ENCODE measurements at places on chromosomes 4 and X. TPM values are rescaled to one million over a fixed set of nuclear protein-coding genes. Genes with fewer than 3 reads are reported as not detected.

DNA sequence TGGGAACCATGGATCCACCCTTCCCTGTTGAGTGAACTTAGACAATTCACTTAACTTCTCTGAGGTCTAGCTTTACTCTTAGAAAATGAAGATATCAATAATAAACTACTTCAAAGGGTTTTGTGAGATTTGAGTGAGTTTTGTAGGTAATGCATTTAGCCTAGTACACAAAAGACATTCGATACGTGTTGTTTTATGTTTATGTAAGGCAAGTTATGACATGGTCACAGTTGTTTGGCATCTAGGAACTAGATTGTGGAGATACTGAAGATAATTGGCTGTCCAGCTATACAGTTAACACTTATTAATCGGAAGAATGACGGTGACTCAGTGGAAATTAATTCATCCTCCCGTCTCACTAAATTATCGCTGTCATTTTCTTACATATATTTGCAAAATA, 1781.1 kb upstream of the TENM3 start:
- H3K27ac ChIP-seq: no peak overlapping the region
- no peaks in the 10 kb centered on the region for H3K4me1 ChIP-seq
- H3K4me3 ChIP-seq: no peak overlapping the region
- no peaks in the 10 kb centered on the region for H3K27me3 ChIP-seq
- H3K36me3 ChIP-seq: no peaks in the 10 kb centered on the region

DNA sequence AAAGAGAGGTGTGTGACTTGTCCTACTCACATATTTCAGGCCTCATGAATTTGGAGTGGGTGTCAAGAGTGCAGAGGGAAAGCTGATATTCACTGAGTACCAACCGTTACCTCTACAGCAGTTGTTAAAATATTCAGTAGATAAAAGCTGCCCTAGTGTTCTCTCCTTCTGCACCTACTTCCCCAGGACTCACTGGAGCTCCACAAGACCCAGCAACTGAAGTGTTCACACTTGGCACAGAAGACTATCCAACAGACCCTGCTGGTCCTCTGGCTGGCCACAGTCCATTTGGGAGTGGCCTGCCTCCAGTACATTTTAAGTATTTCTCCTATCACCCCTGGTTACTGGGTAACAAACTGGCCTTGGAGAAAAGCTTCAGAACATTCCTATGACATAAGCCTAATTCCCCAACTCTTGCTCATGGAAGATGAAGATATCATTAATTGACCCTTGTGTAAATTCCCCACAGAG, 70.8 kb downstream of the PPARGC1A start:
- H3K27me3 ChIP-seq: no peaks in the 10 kb centered on the region
- H3K36me3 ChIP-seq: no peaks in the 10 kb centered on the region
- no peak for DNase-seq
- H3K4me3 ChIP-seq: no peak overlapping the region
- H3K27ac ChIP-seq: no peak overlapping the region
- H3K4me1 ChIP-seq: no peaks in the 10 kb centered on the region

- H3K4me1 ChIP-seq: peaks cover 5% of the 10 kb centered on the region
- no peak for DNase-seq
- no peaks in the 10 kb centered on the region for H3K36me3 ChIP-seq
- no peaks in the 10 kb centered on the region for H3K27me3 ChIP-seq
- no peak overlapping the region for H3K4me3 ChIP-seq
These were observed 70.5 kb upstream of the IRF2 start for GRCh38 chr4:184544788-184545409.

DNA sequence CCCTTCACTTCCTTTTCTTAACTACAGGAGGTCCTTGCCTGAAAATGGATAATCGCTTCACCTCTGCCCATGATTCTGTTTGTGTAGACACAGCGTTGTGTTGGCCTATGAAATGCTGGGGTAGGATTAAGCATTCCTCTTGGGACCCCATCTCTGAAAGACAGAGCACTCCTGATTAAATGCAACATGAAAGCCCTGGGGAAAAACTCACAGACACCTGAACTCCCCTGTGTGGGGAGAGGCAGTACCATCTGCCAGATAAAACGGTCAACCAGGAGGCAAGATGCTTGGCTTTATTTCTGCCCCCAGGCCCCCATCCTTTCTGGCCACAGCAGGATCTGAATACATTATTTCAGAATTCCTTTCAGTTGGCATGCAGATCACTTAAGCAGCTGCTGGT, 1.9 kb downstream of the LGI2 start:
- H3K36me3 ChIP-seq: no peaks in the 10 kb centered on the region
- peaks cover 53% of the 10 kb centered on the region for H3K27me3 ChIP-seq
- H3K4me3 ChIP-seq: no peak overlapping the region

GRCh38 chr4:184439856-184440594, 34.3 kb downstream of the IRF2 start:
- H3K4me3 ChIP-seq: no peak overlapping the region
- H3K36me3 ChIP-seq: peaks cover 9% of the 10 kb centered on the region
- peak overlapping the region; percentile 2 for H3K27ac ChIP-seq
- H3K27me3 ChIP-seq: peaks cover 1% of the 10 kb centered on the region
- H3K4me1 ChIP-seq: peaks cover 61% of the 10 kb centered on the region

DNA sequence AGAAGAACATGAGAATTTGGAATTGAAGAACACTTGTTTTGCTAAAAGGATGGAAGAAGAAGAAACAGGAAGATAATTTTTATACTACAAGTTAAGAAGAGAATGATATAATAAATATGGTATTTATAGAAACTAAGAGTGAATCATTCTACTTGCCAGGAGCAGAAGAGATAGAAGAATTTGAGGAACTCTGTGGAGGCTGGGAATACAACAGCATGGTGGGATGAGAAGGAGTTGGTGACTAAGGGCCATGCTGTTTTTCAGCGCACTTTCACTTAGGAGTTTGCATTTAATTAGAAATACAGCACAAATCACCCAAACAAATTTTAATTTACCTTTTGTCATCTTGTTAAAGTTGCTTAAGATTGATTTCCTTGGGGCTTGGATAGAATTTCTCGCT, 20.5 kb downstream of the HADH start:
- peak overlapping the region; percentile 68 for H3K27ac ChIP-seq
- H3K27me3 ChIP-seq: peaks cover 2% of the 10 kb centered on the region
- peak overlapping the region; percentile 46 for H3K4me3 ChIP-seq
- peaks cover 21% of the 10 kb centered on the region for H3K36me3 ChIP-seq
- DNase-seq: peak; percentile 79

GRCh38 chr4:83284193-83285054, at the start of gene COQ2:
COQ2 (minus strand) TSS chr4:83284798; CDS start chr4:83284764, 34 bp downstream.
- H3K36me3 ChIP-seq: no peaks in the 10 kb centered on the region
- H3K27me3 ChIP-seq: no peaks in the 10 kb centered on the region
- DNase-seq: peak; percentile 93

GRCh38 chrX:75155827-75156525, at the start of gene ABCB7:
ABCB7 (minus strand) TSS chrX:75156283; CDS start chrX:75156272, 11 bp downstream.
- DNase-seq: peak; percentile 63
- no peaks in the 10 kb centered on the region for H3K27me3 ChIP-seq
- H3K27ac ChIP-seq: peak within 1 kb of the TSS; percentile 99

DNA sequence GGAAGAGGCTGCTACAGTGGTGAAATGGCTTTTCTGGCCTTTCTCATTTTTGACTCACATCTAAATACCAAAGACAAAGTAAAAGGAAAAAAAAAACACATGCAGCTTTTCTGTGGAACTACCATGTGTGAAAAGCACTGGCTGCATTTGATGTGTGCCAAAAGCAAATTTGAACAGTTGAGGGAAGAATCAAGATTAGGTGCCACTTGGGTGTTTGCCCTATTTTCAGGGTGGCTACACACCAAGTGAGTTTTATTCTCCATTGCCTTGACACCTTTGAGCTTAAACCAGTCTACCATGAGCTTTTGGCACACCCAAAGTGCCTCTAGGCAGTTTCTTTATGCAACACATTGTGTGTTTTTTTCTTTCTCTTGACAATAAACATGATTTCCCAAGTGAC, 423.9 kb downstream of the FAM133A start:
- DNase-seq: no peak
- no peaks in the 10 kb centered on the region for H3K36me3 ChIP-seq
- no peaks in the 10 kb centered on the region for H3K27me3 ChIP-seq
- H3K27ac ChIP-seq: no peak overlapping the region

DNA sequence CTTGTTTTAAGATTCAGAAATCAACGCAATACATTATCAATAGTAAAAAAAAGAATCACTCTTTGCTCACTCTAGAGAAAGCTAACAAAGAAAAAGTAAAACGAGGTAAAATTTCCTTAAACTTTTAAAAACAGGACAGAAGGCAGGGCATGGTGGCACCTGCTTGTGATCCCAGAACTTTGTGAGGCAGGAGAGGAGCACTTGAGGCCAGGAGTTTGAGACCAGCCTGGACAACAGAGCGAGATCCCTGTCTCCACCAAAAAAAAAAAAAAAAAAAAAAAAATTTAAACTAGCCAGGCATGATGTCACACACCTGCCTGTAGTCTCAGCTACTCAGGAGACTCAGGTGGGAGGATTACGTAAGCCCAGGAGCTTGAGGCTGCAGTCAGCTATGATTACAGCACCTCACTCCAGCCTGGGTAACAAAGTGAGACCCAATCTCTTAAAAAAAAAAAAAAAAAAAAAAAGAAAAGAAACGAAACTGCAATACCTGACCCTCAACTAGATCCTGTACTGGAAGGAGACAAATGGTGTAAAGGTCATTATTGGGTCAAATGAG, 3.5 kb downstream of the CCNI start:
- H3K36me3 ChIP-seq: no peaks in the 10 kb centered on the region
- H3K27ac ChIP-seq: no peak overlapping the region
- H3K27me3 ChIP-seq: peaks cover 9% of the 10 kb centered on the region
- H3K4me1 ChIP-seq: peaks cover 21% of the 10 kb centered on the region
- H3K4me3 ChIP-seq: 0 out of 2 replicates have a peak overlapping the region, but pooled peaks have one; percentile 27

- no peak overlapping the region for H3K4me3 ChIP-seq
- DNase-seq: no peak
- no peak overlapping the region for H3K27ac ChIP-seq
- no peaks in the 10 kb centered on the region for H3K36me3 ChIP-seq
- H3K4me1 ChIP-seq: peaks cover 39% of the 10 kb centered on the region
These were observed 96.9 kb downstream of the CLNK start for GRCh38 chr4:10587697-10588096.

- no peaks in the 10 kb centered on the region for H3K27me3 ChIP-seq
- no peak overlapping the region for H3K27ac ChIP-seq
- no peak overlapping the region for H3K4me3 ChIP-seq
- DNase-seq: no peak
- H3K36me3 ChIP-seq: no peaks in the 10 kb centered on the region
These were observed 262.1 kb upstream of the GPC4 start for GRCh38 chrX:133677123-133678063.

DNA sequence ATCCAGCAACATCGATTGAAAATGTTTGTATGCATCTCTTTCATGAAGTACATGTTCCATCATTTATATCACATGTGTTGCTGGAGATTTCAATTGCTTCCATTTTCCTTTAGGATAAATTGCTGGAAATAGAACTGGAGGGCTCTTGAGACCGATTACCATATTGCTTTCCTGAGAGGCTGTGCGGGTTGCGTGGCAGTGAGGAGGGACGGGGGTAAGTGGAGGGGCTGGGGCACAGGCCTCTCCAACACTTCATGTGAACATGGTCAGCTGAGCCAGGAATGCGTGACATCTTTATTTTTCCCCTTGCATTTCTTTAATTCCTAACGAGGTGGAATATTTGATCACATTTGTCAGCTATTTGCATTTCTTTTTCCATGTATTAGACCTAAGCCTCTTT, 144.6 kb downstream of the TBL1X start:
- H3K4me3 ChIP-seq: no peak overlapping the region
- H3K36me3 ChIP-seq: peaks cover 5% of the 10 kb centered on the region
- no peak for DNase-seq
- no peaks in the 10 kb centered on the region for H3K27me3 ChIP-seq

GRCh38 chr4:39146211-39146610, 36.1 kb upstream of the WDR19 start:
- no peaks in the 10 kb centered on the region for H3K27me3 ChIP-seq
- no peak overlapping the region for H3K27ac ChIP-seq
- peaks cover 14% of the 10 kb centered on the region for H3K4me1 ChIP-seq

DNA sequence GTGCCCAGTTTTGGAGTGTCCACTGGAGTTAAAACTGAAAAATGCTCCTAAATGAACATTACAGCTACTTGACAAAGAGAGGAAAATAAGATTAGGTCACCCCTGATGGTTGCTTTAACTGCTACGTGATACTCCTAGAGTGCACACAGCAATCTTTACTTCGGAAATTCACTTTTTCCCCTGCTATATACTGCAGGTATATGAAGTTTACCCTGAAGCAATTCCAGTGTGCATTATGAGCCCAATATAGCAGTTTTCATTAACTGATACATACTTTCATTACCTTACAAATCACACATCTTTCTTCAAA, 773 bp upstream of the ZNF827 start:
- no peak for DNase-seq
- peaks cover 46% of the 10 kb centered on the region for H3K4me1 ChIP-seq
- H3K4me3 ChIP-seq: peak overlapping the region; percentile 88
- H3K27me3 ChIP-seq: no peaks in the 10 kb centered on the region

GRCh38 chr4:76354517-76355473, 48.3 kb downstream of the STBD1 start:
- H3K27ac ChIP-seq: no peak overlapping the region
- H3K27me3 ChIP-seq: peaks cover 18% of the 10 kb centered on the region
- DNase-seq: no peak
- H3K4me1 ChIP-seq: no peaks in the 10 kb centered on the region
- no peaks in the 10 kb centered on the region for H3K36me3 ChIP-seq

DNA sequence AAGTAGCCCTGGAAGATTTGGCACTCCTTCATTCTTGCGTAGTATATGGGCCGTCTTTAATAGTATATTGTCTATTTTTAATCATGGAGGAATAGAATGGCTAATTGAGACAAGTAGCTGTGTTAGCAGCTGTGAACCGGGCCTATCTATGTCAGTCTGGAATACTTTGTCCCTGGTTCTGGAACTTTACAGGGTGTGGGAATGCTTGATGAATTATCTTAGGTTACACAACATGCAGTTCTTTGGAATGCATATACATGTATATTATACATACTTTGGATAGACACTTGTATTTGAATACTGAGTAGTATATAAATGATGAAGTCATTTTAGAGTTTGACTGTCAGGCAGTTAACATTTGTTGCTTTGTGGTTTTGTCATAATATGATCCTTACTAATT, 37.4 kb downstream of the PDLIM5 start:
- peaks cover 81% of the 10 kb centered on the region for H3K4me1 ChIP-seq
- peak overlapping the region; percentile 64 for H3K4me3 ChIP-seq
- no peak for DNase-seq
- H3K27me3 ChIP-seq: peaks cover 3% of the 10 kb centered on the region

- H3K27me3 ChIP-seq: no peaks in the 10 kb centered on the region
- H3K4me1 ChIP-seq: no peaks in the 10 kb centered on the region
- no peak overlapping the region for H3K27ac ChIP-seq
These were observed 823.2 kb downstream of the CCSER1 start for GRCh38 chr4:90950385-90950841.

The TLR2 gene
- total RNA-seq: not detected

The CRMP1 gene
- not detected for total RNA-seq

The CDX4 gene
- not detected for total RNA-seq

The RAB9A gene
- total RNA-seq: 15.9 TPM

The HSFX2 gene
- total RNA-seq: not detected

Measured in HFFc6 (cell line).